G401 (cell line): ENCODE measurements at places on chromosomes 4 and X. TPM values are rescaled to one million over a fixed set of nuclear protein-coding genes. Genes with fewer than 3 reads are reported as not detected.
A peak's percentile ranks its signal among the peaks of the same experiment; 100 is the strongest.

- DNase-seq: peak; percentile 17
These were observed 115.0 kb downstream of the SMIM20 start for GRCh38 chr4:26028793-26029567.

DNA sequence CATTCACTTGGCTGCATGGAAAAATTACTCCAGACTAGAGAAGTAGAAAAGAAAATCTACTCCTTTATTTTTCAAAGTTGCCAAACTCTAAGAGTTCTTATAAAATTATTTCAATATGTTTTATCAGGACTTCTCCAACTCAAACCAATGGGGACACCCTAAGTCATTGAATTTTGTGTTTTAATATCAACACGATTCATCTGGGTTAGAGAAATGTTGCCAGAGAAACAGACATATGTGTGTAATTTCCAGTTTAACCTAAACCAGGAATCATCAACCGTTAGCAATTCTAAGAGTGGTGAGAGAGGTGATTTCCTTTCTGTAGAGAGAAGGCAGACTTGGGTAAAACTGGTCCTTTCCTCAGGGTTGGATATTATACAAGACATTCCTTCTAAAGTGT lies 291.8 kb downstream of the LDB2 start:
- DNase-seq: no peak

GRCh38 chr4:151555151-151555945 lies 146.4 kb downstream of the FHIP1A start:
- DNase-seq: no peak

GRCh38 chr4:131509521-131509920 lies 1639.6 kb upstream of the PCDH10 start:
- DNase-seq: no peak

DNA sequence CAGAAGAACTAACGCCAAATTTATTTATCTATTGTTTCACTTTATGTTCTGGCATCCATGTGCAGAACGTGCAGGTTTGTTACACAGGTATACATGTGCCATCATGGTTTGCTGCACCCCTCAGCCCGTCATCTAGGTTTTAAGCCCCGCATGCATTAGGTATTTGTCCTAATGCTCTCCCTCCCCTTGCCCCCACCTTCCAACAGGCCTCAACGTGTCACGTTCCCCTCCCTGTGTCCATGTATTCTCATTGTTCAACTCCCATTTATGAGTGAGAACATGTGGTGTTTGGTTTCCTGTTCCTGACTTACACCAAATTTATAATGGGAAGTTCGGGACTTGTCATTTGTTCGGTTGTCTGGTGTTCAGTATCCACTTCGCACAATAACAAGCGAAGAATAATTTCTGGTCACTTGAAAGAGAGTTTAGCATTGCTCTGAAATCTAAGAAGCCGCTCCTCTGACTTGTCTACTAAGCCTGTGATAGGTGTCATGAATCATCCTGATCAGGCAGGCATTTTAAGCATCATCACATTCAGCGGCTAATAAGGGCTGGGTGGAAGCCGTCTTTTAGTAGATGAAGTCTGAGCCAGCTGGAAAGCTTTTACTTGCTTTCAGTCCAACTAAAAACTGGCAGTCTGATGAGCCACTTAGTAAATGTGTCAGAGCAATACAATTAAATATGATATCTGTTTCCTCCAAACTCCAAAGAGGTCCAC lies 1065.7 kb upstream of the PABPC4L start:
- DNase-seq: no peak

LANCL3 gene
- total RNA-seq: not detected in 2 replicates

SHROOM3 gene
- total RNA-seq: 58.4 and 66.0 TPM in 2 replicates

ARHGAP4 gene
- total RNA-seq: 55.7 and 62.6 TPM in 2 replicates
